ENCODE measurements at places on chromosomes 2 and 18.

GRCh38 chr18:53261241-53261640 lies 921.2 kb downstream of the DCC start:
- DNase-seq = no peak

DNA sequence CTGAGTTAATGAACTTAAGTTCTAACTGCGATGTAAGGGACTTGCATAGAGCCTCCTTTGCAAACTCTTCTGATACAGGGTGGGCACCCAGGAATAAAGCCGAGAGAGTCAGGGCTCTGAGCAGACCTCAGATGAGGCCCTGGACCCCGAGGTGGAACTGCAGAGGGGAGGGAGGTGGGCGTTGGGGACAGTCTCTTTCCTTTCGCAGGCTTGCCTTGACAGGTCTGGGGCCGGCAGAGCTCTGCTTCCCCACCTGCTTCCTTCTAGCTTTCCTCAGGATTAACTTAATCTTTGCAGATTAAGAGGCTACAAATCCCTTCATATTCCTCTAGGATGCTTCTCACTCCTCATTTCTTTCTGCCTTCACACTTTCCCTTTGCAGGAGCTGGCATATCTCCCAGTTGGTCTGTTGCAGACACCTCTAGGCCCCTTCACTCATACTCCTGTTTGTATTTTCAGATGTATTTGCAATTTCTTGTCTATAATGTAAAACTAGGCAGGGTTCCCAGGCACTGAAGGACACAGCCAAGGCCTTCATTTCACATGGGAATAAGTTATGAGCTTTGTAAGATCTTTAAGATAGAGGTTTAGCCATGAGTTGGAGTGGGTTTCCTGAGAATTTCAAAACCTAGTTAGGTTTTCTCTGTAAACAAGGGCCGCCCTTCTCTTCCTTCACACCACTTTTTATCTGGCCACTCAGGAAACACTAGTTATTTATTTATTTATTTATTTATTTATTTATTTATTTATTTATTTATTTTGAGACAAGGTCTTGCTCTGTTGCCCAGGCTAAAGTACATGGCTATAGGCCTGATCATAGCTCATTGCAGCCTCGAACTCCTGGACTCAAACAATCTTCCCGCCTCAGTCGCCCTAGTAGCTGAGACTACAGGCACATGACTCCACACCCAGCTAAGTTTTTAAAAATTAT lies 70.9 kb downstream of the MTCL1 start:
- no peak for DNase-seq

DNA sequence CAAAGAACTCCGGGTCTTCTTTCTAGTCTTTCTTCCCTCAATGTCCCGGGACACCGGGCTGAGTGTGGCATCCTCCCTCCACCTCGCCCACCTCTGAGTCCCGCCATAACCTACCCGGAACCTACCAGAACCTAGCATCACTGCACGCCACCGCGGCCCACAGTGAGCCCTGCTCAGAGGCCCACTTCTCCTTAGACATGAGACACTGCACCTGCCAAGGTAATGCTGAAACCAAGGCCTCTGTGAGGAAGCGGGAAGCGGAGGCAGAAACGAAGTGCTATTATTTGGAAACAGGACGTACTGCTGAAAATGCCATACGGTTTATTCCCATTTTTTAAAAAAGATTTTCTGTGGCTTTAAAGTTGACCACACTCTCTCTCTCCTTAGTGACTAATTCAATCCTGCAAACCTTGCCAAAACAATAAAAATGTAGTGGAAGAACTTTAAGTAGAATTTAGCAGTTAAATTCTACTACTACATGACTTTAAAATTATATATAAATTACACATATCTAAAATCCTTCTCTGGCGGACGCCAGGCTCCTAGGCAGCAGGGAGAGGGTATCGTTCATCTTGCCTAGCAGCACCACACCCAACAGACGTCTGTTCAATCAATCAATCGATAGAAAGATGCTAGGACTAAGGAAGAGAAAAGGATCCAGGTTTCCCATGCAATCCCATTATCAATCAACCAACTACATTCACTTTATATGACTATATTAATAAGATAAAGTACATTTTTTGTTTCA lies 82.0 kb downstream of the ZNF516 start:
- no peak for DNase-seq

GRCh38 chr2:24915796-24916195 lies 4.2 kb downstream of the ADCY3 start:
- DNase-seq = no peak

GRCh38 chr2:5674026-5674340 lies 18.2 kb upstream of the SOX11 start:
- no peak for DNase-seq

- DNase-seq = no peak
Observed at GRCh38 chr18:53219853-53220252, 879.9 kb downstream of the DCC start.

DNA sequence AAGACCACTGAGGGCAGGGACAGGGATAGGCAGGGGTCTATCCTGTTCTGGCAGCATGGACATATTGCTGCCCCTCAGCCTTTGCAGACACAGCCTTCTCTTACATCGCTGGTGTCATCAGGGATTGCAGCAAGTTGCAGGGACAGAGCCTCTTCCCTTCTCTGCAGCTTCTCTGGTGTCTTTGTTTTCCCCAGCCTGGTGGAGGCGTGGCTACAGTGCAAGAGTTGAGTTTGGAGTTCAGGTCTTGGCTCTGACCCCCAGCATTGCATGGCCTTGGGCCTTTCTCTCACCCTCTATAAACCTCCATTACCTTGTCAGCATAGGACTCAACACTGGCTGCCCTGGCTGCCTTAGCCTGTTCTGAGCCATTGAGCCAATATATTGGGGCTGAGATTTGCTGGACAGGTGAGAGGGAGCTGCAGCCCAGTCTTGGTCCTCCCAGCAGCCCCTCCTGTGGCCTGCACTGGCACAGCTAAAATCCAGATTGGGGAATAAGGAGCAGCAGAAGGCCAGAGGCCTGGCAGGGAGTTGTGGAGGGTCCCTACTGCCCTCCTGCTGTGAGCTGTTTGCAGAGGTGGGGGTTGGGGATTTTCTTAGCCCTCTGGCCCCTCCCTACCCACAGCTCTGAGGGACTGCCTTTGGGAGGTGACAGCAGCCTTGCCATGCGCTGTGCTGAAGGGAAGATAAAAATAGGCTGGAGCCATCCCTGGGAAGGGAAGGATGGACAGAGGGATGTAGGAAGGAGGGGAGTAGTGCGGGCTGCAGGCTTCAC lies 22.8 kb downstream of the EHD3 start:
- DNase-seq = no peak

DNA sequence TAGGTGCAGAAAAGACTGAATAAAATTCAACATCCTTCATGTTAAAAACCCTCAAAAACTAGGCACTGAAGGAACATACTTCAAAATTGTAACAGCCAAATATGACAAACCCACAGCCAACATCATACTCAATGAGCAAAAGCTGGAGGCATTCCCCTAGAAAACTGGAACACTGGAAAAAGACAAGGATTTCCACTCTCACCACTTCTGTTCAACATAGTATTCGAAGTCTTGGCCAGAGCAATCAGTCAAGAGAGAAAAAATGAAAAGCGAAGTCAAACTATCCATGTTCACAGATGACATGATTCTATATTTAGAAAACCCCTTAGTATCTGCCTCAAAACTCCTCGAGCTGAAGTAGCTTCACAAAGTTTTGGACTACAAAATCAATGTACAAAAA lies 282.3 kb downstream of the PID1 start:
- DNase-seq = no peak

DNA sequence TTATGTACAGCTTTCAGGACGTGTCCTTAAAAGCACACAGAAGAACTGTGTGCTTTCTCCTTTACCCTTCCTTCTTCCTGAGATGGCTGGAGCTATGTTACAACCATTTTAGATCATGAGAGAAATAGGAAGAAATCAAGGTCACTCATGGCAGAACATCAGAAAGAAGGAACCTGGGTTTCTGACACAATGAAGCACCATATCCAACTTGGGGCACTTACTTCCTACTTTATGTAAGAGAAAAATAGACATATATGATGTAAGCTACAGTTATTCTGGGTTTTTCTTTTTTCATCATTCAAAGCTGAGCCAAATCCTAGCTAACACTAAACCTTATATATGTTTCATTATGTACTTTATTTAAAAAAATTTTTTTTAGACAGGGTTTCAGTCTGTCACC lies 79.5 kb downstream of the FAM161A start:
- no peak for DNase-seq

- DNase-seq = no peak
Observed at GRCh38 chr2:41909584-41909983, 138.2 kb upstream of the PKDCC start.

- DNase-seq = no peak
Observed at GRCh38 chr2:10028988-10029874, 14.1 kb upstream of the KLF11 start.

DNA sequence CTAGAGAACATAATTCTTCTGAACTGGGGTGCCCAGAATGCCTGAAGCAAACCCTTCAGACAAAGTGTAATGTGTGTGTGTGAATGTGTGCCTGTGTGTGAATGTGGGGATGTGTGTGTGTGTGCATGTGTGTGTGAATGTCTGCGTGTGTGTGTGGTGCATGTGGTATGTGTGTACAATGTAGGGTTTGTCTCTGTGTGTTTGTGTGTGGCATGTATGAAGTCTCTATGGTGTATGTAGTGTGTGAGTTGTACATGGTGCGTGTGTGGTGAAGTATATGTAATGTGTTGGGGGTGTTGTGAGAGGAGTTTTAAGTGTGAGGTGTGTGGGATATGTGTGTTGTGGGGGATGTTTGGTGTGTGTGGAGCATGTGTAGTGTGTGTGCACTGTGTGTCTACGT lies 129.3 kb upstream of the SOX11 start:
- no peak for DNase-seq

DNA sequence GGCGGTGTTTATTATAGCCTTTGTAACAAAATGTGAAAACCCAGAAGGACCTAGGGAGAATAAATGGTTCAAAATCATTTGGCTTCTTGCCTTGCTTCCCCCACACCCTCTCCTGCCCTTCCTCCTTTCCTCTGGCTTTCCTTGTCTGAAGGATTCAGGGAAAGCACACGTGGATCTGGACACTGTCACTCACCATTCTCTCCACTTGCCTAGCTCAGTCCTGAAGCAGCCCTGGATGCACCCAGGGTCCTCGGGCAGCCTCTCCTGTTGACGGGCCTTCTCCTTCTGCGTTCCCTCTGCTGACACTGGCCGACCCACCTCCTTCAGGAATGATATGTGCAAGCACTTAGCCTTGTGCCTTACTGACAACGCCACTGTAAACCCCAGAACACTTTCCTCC lies 68.4 kb downstream of the FAM210A start:
- no peak for DNase-seq

DNA sequence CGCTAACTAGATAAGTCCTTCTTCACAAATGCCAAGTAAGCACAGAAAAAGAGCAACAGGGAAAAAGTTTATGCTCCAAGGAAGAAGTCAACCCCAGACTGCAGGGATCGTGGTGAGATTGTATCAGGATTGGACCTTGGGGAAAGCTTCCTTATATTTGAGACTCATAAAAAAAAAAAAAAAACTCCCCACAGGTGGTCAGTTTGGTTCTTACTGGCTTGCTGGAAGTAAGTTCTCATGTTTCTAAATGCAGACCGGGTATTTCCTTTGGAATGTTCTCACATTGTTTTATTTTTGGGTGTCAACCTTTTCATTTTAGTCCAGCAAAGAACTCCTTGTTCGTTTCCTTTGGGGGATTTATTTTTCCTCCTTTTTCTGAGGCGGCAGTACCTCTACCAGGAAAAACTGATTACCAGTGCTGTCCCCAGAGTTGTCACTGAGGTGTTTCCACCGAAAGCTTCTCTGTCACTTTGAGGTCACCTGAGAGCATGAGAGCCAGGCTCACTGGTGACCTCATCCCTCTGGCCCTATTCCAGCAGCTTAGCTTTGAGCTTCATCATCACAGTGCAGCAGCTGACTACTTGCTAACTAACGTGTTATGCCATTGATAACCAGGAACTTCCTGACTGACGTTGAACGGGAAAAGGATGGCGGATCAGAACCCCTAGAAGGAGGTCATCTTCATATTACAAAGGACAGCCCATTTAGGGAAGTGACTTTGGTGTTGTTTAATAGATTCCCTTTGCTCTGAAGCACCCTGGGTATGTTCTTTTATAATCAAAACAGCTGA lies 16.8 kb upstream of the ATP8B1 start:
- no peak for DNase-seq

- no peak for DNase-seq
Observed at GRCh38 chr18:40911582-40912254, 1043.3 kb upstream of the PIK3C3 start.

- DNase-seq = no peak
Observed at GRCh38 chr18:13604786-13605185, 121.6 kb downstream of the FAM210A start.

DNA sequence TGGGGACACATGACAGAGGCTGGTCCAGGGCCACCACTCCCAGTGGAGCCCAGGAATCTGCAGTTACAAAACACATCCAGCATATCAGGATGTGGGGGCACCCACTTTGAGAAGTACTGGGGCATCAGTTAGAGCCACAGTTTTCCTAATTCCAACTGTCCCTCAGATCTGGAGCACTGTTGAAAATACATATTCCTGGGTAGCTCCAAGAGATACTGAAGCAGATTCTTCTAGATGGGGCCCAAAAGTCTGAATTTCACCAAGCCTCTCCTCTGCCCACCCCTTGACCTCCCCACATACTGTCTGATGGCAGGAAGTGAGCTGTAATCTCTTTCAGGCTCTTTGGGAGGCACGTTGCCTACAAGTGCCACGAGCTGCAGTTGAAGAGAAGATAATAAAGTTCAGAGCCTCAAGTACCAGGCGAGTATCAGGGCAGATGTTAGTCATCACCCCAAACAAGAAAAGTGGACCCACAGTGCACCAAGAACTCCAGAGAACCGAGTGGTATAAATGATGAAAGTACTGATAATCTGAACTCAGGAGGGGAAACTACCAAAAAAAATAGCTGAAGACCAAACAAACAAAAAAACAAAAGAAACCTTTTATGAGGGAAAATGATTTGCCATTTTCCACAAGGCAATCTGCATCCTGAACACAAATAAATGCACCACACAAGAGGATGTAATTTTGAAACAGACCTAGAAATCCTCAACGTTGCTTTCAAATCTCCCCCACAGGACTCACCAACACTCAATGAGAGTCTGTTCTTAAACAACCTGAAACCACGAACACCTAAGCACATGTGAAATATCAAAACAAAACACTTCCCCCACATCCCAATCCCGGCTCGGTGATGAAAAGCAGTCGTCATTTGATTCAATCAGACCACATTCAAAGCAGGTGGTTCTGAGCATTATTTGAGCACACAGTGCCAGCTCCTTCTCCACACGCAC lies 98.7 kb downstream of the TCF4 start:
- DNase-seq = peak; percentile 17

GRCh38 chr18:45449418-45450227 lies 165.7 kb upstream of the SLC14A2 start:
- peak; percentile 56 for DNase-seq

- no peak for DNase-seq
Observed at GRCh38 chr2:47346107-47346506, 56.8 kb upstream of the MSH2 start.

- no peak for DNase-seq
Observed at GRCh38 chr18:58911241-58911640, 46.6 kb downstream of the ZNF532 start.

DNA sequence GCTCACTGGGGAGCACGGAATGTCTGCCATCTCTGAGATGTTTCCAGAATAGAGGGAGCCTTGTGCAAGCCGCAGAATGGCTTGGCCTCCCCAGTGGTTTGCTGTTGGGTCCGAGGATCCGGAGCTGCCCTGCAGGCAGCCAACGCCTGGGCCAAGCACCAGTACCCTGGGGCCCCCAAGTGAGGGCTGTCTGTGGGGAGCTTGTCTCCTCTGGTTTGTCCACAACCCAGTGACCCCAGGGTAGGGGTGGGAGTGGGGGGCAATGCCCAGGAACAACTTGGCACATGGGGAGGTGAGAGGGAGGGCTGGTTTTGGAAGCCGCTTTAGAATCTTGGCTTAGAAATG lies 147.1 kb downstream of the CABLES1 start:
- DNase-seq = no peak
